ENCODE measurements at places on chromosomes 11 and 22.
A peak's percentile ranks its signal among the peaks of the same experiment; 100 is the strongest.

GRCh38 chr11:119419246-119419645, 3.7 kb downstream of the THY1 start:
- DNase-seq, result no peak

- DNase-seq, result no peak
Observed at GRCh38 chr22:48368975-48369525, 1458.6 kb downstream of the BRD1 start.

- DNase-seq, result no peak
Observed at GRCh38 chr11:64563966-64564365, 27.1 kb upstream of the SLC22A12 start.

GRCh38 chr11:68430801-68431200, 29.8 kb upstream of the PPP6R3 start:
- no peak for DNase-seq

- DNase-seq, result no peak
Observed at GRCh38 chr11:31652528-31652927, 143.0 kb downstream of the ELP4 start.

- no peak for DNase-seq
Observed at GRCh38 chr22:36867695-36868094, 6.9 kb downstream of the NCF4 start.

GRCh38 chr22:32584650-32585049, 110.0 kb downstream of the FBXO7 start:
- no peak for DNase-seq

GRCh38 chr11:107591378-107592230, 657 bp downstream of the ELMOD1 start:
- no peak for DNase-seq

GRCh38 chr22:49049691-49050090, 778.0 kb downstream of the BRD1 start:
- no peak for DNase-seq

DNA sequence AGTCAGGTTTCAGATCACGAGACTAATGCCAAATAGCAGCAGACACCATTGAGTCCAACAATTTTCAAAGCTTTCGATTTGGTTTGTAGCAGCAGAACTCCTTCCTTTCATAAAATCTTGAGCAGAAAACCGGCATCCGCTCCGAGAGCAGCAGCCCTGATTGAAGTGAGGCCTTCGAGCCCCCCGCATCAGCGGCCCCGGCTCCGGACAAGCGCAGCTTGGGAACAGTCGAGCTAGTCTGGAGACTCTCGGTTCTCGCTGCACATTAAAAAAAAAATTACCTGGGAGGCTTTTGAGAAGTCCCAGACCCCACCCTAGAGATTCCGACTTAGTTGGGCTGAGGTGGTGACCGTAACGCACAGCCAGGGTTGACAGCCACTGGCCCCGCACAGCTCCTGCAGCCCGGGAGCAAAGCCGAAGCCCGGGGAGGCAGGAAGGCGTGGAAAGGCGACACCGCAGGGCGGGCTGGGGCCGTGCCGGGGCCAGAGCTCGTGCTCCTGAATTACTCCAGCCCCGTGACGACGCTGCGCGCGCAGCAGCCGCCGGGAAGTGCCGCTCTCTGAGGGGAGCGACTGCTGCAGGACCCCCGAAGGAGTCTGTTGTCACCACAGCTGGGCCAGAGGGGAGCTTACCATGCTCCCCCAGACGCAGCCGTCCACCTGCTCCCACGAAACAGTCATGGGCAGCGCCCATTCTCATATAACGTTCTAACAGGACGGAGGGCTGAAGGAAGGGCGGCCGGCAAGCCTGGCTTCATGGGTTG, 57.8 kb downstream of the SPATA19 start:
- DNase-seq, result no peak

GRCh38 chr11:110793556-110793955, 81.3 kb upstream of the ARHGAP20 start:
- DNase-seq, result no peak

DNA sequence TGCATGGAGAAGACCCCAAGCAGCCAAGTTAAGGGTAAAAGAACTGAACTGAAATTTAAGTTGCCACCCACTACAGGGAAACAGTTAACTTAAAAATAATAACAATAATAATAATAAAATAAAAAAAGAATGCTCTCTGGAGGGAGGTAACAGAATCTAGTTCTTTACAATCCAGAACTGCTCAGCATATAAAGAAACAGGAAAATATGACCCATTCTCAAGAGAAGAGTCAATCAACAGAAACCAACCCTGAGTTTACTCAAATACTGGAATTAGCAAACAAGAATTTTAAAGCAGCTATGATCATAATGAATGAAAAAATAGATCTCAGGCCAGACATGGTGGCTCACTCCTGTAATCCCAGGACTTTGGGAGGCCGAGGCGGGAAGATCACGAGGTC, 53.8 kb downstream of the DENND5A start:
- DNase-seq, result no peak

DNA sequence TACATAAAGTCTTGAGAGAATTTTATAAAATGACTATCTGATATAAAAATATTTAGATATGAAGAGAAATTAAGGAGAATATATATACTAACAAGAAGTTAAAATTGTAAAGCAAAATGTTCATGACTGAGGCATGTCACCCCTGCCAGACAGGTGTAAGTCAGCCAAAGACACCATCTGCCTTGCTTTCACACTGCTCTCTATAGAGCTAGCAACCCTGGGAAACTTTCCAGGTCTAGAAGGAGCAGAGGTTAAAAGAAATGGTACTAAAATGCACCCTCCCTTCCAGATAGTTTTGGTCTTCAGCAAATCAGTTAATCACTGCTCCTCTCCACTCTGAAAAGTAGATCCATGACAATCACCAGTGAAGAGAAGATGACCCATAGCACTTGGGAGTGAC, 16.5 kb downstream of the PPP2R1B start:
- no peak for DNase-seq

- DNase-seq, result no peak
Observed at GRCh38 chr22:19641983-19642451, 72.3 kb upstream of the SEPTIN5 start.

- DNase-seq, result peak; percentile 43
Observed at GRCh38 chr11:47411884-47412746, 3.7 kb downstream of the SLC39A13 start.
